NCI-H460 (cell line): ENCODE measurements at places on chromosomes 5 and 9. TPM values are rescaled to one million over a fixed set of nuclear protein-coding genes. Genes with fewer than 3 reads are reported as not detected.

FBP2 gene
- total RNA-seq: not detected in 2 replicates

DNA sequence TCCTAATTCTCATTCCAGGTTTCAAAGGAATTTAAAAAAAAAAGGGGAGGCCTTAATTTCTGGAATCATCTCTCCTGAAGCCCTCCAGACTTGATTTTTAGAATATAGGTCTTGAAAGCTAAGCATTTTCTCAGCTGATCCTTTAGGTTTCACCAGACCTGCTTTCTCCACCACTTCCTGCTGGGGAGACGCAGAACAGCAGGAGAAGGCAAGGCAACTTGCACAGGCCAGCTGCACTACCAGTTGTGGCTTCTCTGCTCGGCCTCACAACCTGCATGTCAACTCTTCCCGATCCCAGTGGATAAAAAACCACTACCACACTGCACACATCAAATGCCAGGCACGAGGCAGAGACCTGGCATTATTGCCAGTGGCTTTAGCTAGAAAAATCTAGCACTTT is 119.8 kb downstream of the SIL1 start:
- no peak for DNase-seq

DNA sequence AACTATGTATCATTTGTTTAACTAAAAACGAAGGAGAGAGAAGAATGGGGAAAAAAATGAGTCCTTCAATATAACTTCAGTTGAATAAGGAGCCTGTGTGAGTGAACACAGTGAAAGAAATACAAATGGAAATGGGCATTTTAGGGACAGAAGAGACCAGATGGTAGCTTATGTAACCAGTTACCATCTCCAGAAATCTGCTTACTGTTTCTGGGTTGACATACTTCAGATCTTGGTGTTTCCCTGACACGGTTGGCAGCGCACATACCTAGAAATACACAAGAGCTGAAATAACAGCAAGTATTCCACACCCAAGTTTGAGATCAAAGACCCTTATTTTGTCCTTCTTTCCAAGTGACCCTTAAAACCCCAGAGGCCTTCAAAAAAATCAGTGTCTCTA is 14.9 kb upstream of the GFRA3 start:
- DNase-seq: no peak

DNA sequence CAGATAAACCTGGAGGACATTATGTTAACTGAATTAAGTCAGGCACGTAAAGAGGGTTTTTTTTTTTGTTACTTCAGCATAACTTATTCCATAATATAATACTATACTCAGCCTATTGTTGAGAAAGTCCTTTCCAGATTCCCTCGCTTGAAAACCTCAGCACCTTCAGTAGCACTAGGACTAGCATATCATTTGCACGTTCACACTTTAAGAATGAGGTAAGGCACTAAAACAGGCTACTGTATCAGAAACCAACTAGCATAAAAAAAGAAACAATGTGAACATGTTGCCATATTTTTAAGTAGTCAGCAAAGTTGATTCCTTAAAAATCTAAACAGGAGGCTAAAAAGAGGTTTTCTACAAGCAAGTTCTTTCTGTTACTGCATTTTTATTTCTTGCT is 504.0 kb downstream of the PTPRD start:
- no peak for DNase-seq

LHX6 gene
- 0.10 and 0.98 TPM in 2 replicates for total RNA-seq
